ENCODE measurements at places on chromosomes 12 and 14.

- no peak for DNase-seq
These were observed 209.2 kb downstream of the ZFP36L1 start for GRCh38 chr14:68583548-68584280.

DNA sequence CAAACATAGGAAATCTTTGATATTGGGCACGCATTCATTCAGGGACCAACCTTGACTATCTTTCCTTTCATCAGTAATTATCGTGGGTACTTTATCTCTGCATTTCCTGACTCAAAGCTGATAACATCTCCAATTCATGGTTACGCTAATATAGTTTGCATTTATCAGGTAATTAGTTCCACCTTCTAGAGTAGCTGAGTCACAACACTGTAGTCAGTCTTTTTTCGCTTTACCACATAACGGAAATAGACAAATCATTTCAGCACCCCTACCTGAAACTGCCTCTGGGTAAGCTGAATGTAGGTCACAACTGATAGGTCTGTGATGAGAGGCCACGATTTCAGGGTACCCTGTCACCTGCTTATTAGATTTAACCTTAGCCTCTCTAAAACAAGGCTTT, 36.7 kb upstream of the IL22 start:
- DNase-seq, result no peak

- DNase-seq, result no peak
These were observed 374.4 kb downstream of the DPF3 start for GRCh38 chr14:72519543-72519942.

DNA sequence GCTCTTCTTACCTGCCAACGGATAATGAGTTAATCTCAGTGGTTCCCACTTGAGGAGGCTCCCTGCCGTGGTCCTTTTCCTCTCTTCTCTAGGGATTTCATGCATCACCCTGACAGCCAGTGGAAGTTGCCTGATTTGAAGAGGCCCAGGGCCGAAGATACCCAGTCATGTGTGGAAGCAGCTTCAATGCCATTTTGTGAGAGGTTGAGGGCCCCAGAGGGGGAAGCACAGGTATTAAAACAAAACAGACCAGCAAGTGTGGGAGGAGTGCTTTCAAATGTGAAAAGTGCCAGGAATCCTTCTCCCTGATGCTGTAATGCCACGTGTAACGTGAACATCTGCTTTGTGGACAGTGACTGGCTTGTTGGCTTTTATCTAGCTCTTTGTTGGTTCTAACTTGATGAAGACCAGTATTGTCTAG, 1.5 kb downstream of the TCP11L2 start:
- no peak for DNase-seq

- no peak for DNase-seq
These were observed 46.0 kb upstream of the BMP4 start for GRCh38 chr14:54002653-54003052.

DNA sequence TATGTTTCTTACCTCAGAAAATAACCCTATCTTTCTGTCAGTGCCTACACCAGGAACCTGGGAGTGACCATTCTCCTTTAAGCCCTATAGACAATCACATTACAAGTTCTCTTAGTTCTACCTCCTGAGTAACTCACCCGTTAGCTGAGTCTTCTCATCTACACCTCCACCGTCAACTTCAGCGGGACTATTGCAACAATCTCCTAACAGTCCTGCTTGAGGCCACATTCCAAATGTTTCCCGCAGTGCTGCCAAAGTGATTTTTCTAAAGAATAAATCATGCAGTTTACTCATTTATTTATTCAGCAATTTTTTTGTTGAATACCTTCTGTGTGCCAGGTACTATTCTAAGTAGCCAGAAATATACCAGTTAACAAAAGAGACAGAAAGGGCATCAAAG, 285.0 kb upstream of the GRIP1 start:
- DNase-seq, result no peak

GRCh38 chr12:108559007-108559655, 1.8 kb downstream of the SART3 start:
- DNase-seq, result no peak

GRCh38 chr12:84696908-84697540, 215.6 kb downstream of the SLC6A15 start:
- DNase-seq, result no peak

DNA sequence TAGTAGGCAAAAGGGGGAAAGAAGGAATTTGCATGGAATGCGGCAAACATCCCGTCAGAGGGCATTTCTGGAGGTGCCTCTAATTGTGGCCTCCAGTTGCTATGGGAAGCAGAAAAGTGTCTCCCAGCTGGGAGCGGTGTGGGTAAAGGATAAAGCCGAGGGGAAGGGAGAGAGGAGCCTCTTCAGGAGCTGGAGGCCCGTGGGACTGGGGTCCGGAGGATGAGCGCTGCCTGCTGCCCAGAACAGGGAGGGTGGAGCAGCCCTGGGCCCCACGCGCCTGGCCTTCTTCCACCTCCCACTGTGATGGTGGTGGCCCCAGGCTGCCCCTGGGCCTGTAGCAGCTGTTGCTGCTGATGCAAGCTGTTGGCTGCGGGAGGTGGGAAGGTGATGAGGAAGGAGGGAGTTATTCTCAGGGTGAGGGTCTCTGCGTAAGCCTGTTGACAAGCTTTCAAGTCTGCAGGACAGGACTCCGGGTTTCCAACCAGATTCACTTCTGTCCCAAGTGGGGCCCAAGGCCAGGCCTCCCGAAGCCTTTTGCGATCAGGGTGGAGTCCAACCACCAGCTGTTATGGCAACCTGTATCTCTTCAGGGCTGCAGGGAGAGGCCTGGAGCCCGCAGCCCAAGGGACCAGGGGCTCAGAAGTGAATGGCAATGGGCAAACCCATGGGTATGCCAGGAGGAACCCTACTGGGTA, 19.1 kb upstream of the PGF start:
- DNase-seq, result no peak

GRCh38 chr12:13435235-13435933, 238.9 kb downstream of the EMP1 start:
- no peak for DNase-seq

DNA sequence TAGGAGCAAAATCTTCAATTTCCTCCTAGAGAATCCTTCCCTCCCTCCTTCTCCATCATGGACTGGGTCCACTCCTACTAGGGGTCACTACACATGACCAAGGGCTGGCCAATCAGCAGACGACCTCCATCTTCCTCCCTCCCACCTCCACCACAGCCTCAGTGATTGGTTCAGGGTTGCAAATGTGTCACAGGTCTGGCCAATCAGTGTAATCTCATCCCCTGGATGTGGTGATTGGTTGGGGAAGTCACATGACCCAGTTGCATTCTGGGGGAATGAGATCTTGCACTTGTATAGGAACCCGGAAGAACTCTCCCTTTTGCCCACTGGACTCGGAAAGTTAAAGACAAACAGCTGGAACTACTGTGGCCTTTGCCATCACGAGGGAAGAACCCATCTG, 169.2 kb downstream of the PIWIL1 start:
- no peak for DNase-seq

DNA sequence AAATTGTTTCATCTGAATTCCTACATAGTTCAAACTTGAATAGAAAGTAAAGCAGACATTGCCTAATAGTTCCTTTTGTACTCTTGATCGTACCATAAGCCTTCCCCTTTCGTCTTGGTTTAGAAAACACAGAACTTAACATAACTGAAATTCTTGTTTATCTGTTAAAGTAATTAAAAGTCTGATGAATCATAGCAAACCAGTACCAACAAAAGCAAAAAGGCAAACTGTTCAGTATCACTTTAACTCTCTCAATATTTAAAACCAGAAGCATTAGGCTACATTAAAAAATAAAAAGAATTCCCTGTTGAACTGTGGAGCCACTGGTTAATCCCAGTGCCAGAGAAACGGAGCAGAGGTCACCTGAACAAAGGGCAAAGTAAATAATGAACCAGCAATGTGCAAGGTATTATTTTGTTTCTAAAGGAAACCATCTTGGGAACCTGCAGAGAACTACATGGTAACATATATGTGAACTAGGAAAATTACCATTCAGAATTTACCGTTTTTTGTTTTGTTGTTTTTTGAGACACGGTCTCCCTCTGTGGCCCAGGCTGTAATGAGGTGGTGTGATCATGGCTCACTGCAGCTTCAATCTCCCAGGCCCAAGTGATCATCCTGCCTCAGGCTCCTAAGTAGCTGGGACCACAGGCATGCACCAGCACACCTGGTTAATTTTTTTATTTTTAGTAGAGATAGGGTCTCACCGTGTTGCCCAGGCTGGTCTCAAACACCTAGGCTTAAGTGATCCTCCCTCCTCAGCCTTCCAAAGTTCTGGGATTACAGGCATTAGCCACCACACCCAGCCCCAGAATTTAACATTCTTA, 17.1 kb upstream of the HIGD1C start:
- no peak for DNase-seq

GRCh38 chr14:29274890-29275596, 508.5 kb downstream of the FOXG1 start:
- DNase-seq, result no peak

- no peak for DNase-seq
These were observed 539 bp upstream of the HMGA2 start for GRCh38 chr12:65823513-65824375.

GRCh38 chr12:28192125-28192524, 1.9 kb downstream of the CCDC91 start:
- no peak for DNase-seq

GRCh38 chr14:53192052-53192760, 39.1 kb upstream of the DDHD1 start:
- DNase-seq, result no peak

GRCh38 chr12:120724720-120725119, 906 bp upstream of the ACADS start:
- no peak for DNase-seq

DNA sequence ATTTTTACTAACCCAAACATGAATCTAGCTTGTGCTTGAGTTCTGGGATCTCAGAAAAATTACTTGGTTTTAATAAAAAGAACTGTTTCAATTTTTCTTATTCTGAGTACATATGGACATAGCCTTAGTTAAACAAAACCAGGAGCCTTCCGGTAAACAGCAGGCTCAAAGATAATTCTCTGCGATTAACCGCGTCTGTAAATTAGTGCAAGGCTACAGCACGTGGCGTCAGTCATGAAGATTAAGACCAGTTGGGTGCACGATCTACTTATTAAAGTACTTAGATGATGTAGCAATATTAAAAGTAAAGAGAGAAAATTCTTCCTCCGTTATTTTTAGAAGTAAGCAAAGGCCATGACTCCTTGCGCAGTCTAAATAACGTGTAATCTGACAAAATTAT, 700 bp downstream of the KCNJ8 start:
- DNase-seq, result no peak

- no peak for DNase-seq
These were observed 44.3 kb downstream of the TEAD4 start for GRCh38 chr12:3003357-3003992.

DNA sequence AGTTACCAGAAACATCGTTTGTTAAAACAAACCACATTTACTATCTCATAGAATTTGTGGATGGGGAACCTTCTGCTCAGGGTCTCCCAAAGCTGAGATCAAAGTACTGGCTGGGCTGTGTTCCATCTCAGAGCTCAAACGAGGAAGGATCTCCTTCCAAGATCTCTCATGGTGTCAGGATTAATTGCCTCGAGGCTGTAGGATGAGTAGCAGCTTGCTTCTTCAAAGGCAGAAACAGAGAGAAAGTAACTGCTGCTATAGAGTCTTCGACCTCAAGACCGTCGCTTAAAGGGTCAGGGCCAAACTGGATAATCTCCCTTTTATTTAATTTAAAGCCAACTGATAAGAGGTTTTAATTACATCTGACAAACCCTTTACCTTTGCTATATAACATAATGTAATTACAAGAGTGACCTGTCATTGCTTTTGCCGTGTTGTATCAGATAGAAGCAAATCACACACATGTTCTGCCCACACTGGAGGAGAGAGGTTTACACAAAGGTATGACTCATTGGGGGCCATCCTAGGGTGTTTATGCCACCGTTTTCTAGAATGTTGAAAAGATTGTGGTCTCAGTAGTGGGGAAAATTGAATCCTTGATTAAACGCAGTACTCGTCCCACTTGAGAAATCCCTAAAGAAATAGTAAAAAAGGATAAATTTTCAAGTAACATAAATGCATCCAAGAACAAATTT, 868.8 kb upstream of the TMEM132C start:
- DNase-seq, result no peak

- DNase-seq, result no peak
These were observed 129.9 kb upstream of the FRMD6 start for GRCh38 chr14:51521764-51522163.

DNA sequence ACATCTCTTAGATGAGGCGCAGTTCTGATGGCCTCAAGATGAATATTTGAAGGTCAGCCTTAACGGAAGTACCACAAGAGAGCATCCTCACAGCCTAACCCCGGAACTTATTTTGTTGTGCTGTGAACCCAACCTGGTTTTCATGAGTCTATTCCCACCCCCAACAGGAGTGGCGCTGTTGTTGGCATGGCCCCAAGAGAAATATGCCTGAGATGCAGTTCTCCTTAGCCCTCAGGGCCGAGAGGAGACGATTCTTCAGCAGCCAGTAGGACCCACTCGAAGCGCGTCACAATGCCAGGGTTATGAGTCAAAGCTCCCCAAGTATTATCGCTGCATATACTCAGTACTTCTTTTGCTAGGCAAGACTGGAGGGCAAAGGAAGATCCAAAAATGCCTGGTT, 24.5 kb upstream of the BCL11B start:
- DNase-seq, result no peak

- no peak for DNase-seq
These were observed 9.4 kb downstream of the GCH1 start for GRCh38 chr14:54893151-54893760.

DNA sequence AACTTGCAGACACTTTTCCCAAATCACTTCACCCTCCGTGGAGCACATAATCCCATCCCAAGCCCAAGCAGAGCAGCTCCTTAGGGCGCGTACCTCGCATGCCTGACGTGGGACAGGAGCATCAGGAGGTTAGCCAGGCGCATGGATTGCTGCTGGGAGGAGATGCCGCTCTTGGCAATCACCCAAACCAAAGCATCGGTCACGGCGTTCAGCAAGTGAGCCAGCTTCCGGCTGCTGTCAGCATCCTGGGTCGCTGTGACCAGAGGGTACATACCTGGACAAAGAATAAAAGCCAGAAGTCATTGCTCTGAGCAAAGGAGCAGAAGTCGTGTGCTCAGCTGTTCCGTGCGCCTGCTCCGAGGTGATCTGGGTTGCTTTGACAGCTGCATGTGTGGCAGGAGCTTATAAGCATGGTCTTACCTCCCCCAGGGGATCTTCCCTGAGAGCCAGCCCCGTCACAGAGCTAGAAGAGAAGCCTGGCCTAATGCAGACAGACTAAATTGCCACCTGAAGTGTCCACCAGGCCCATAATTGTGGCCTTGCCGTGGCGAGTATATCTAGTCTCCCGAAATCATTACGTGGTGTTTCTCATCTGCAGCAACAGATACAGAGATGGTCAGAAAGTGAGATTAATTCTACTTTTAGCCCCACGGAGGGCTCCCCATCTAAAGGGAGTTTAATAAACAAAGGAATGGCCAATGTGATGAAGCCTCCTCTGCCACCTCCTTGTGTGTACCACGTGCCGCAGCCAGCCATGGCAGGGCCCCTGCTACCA, 59.1 kb downstream of the ESR2 start:
- no peak for DNase-seq
